ENCODE measurements at places on chromosomes 7 and 10.

- DNase-seq = no peak
Observed at GRCh38 chr7:148020679-148021078, 569.9 kb upstream of the C7orf33 start.

DNA sequence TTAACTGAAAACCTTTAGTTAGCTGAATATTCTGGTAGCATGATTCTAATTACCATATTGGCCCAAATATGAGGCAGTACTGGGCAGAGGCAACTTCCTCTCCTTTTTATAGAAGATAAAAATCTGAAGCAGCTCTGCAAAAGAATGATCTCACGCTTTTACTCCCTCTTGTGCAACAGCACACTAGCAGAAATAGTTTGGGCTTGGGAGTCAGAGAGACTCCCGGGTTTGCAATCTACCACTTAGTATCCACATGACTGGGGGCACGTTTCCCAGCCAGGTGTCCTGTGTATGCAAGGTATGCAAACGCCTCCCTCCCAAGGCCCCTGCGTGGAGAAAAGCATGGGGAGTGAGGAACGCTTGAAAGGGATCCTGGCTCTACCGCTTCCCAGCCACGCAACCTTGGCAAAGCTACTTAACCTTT, 47.2 kb upstream of the RHEB start:
- DNase-seq = peak; percentile 65

- DNase-seq = no peak
Observed at GRCh38 chr10:23643111-23643780, 204.4 kb downstream of the OTUD1 start.

DNA sequence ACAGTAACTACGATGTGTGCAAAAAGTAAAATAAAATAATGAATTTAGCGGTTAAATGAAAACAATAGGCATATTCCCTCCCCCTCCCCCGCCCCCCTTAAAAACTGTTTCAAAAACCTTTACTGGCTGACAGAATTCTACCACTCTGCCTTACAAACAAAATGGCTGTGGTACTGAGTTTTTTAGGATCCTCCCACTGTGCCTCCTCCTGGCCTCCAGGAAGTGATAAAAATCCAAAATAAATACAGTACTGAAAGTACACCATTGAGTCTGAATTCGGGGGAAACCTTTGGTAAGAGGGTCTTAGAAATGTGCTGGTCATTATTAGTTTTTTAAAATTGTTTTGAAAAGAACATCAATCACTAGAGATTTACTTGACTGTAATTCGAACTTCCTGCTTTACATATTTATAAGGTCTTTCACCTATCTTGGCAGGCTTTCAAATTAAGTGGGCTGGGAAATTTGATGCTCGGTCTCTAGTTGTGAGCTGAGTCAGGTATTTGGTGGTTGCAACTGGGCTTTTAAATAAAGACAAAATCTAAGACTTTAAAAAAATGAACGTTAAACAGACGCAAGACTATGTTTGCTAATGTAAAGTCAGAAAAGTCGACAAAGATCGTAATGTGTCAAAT, 32.5 kb upstream of the EPC1 start:
- DNase-seq = peak; percentile 74

DNA sequence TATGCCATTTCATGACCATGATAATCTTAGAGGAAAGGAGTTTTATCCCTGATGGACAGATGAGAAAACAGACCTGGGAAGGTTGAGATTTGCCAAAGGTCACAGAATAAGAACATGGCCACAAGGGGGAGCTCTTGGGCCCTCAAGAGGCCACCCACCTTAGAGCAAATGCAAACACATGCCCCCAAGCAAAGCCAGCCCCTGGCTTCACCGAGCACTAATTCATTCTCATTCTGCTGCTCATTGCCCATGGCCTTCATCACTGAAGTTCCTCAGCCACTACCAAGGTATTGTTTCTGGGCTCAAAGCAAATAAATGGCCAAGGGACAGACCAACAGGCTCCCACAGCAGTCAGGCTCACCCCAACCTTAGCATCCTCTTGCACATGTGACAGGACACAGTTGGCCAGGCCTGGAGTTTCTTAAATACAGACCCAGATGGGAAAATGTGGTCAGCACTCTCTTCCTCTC, 44.2 kb downstream of the PDLIM1 start:
- DNase-seq = peak; percentile 56

- DNase-seq = no peak
Observed at GRCh38 chr7:25408876-25409275, 180.6 kb upstream of the NPVF start.

DNA sequence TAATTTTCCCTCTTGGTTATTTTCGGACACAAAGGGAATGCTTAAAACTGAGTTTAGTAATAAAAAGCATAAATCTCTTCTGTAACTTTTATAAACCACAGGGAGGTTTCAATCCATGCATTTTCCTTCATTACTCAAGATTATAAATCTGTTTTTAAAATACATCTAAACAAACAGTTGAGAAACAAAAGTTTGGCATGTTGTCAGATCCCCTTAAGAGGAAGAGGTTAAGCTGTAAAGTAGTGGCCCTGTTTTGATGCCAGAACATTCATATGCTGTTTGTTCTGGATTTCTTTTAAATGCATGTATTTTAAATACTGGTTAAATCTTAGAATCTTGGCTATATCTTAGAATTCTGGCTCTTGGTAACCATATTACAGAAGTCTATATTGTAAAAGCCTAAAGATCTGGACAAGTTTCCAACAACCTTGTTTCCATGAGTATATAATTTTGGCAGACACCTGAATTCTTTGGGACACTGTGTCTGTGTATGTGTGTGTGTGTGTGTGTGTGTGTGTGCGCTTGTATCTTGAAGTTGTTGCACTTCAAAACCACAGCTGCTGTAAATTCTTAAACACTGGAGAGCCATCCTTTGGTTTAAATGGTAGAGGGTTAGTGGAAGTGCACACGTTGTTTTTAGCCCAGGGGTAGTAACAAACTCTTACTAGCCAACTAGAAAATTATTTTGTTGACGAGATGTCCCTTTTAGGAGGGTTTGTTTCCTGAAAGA, 6.8 kb upstream of the SEMA4G start:
- no peak for DNase-seq

DNA sequence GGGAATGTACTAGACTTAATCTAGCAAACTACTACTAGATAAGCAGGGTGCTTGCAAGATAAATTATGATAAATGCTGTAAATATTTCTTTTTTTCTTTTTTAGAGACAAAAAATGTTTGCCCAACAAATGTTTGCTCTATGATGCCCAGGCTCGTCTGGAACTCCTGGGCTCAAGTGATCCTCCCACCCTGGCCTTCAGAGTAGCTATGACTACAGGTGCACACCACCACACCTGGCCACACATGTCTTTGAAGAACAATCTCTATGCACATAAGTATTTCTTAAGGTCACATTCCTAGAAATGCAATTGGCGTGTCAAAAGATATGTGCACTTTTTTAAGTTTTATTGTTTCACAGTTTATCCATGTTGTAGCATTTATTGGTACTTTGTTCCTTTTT, 179.6 kb upstream of the FRMD4A start:
- DNase-seq = no peak

- peak; percentile 58 for DNase-seq
Observed at GRCh38 chr7:107998150-107998549, 4.8 kb downstream of the LAMB1 start.

DNA sequence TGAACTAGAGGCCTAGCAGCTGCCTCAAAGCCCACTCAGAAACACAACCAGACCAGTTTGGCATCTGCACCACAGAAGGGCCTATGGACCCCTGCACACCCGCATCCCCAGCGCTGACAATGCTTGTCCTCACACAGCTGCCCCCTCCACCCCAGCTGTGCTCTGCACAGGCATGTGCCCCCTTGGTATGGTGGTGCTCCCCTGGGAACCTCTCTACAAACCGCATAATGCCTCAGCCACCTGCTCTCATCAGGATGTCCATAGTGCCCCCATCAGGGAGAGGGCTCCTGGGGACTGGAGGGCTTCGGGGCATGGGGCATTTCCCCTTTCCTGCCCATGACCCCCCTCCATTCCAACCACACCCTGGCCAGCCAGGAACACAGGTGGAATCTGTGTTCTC, 347.5 kb downstream of the GRID1 start:
- no peak for DNase-seq

DNA sequence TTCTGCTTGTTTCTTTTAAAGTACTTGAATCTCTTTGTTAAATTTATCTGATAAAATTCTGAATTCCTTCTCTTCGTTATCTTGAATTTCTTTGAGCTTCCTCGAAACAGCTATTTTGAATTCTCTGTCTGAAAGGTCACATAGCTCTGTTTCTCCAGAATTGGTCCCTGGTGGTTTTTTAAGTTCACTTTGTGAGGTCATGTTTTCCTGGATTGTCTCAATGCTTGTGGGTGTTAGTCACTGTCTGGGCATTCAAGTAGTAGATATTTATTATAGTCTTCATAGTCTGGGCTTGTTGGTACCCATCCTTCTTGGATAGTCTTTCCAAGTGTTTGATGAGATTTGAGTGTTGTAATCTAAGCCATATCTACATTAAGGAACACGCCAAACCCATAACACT, 1060.6 kb downstream of the LRMDA start:
- peak; percentile 100 for DNase-seq

DNA sequence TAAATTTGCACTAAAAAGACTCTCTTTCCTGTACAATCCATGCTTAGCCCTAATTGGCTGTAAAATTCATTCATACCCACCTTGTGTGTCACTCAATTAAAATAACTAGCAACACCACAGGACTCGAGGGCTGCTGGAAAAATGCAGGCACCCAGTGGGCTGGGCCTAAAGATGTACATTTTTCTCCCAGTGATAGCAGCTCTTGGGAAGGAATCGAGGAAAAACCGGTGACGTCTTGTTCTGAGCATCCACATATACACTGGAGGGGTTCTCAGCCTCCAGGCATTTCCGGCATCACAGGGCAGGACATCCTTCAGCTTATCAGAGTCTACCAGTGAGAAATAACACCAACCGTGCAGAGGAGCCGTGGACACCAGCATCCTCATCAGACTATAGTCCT, 85.8 kb upstream of the PITRM1 start:
- no peak for DNase-seq

GRCh38 chr7:105775580-105775979, 100.8 kb downstream of the ATXN7L1 start:
- peak; percentile 18 for DNase-seq

DNA sequence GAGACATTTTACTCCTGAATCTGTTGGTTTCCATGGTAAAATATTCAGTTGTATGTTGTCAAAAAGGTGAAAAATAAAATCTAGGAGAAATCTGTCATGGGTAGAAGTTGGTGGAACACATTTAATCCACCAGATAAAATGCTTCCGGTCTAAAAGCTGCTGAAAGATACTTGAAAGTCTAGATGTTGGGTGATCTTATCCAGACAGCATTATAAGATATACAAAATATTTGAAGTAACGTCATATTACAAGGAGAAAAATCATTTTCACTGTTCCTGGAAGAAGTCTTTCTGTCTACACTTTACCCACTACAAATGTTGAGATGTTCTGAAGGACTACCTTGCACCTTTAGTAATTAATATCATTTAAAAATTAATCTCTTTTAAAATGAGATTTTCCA, 40.9 kb downstream of the CALD1 start:
- no peak for DNase-seq

- DNase-seq = peak; percentile 45
Observed at GRCh38 chr10:75613685-75614504, 182.5 kb downstream of the LRMDA start.

GRCh38 chr7:101747053-101747878, 70.2 kb upstream of the CUX1 start:
- no peak for DNase-seq

- peak; percentile 71 for DNase-seq
Observed at GRCh38 chr7:64602518-64602917, 39.6 kb upstream of the ZNF680 start.

DNA sequence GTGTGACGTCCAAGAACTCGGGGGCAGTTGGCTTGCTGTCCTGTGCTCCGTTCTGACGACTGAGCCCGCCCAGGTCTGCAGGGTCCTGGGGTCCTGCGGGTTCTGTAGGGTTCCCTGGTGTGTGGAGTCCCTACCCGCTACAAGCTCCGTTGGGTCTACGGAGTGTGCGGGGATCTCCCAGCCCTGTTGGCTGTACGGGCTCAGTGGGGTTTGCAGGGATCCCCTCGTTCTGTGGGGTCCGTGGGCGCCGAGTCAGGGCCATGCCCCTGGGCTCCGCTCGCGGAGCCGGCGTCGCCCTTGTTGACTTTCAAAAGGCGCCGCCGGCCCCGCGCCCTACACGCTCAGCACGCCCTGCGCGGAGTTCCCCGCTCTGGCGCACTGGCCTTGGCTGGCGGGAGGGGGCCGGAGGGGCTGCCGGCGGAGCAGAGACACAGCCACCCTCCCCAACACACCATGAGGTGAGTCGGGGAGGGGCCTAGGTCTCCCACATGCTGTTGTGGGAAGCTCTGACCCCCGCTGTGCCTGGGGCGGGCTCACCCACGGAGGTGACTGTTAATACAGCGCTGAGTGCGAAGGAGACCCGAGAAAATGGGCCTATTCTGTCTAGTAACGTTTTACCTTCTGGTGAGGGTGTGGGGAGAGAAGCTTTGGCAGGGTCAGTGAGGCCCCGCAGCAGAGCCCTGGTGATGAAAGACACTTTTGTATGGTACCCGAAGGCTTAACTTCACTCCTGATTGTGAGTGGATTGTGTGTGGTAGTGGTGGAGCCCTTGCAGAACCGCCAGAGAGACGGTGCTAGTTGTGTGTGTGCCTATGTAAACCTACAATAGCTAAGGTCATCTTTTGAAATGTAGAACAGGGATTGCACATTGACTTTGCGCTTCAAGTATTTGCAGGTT, 8.1 kb downstream of the TASOR2 start:
- DNase-seq = peak; percentile 23

GRCh38 chr7:155344270-155344617, 46.6 kb downstream of the INSIG1 start:
- DNase-seq = no peak

GRCh38 chr7:158447506-158448171, 140.0 kb downstream of the PTPRN2 start:
- no peak for DNase-seq

DNA sequence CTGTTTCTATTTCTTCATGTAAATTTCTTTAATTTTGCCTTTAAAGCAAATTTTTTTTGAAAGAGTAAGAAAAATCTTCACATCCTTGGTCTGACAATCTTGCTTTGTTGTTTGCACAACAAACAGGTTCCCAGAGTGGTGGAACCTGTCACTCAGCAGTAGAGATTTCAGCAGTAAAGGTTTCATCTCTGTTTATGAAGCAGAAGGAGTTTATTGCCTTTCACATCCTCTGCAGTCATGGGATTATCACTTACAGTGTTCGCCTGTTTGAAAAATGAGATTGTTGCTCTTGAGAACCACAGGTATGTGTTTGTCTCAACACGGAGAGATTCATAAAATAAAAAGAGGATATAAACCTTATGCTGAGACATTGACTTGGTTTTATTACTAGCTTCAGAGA, 342.6 kb downstream of the IPMK start:
- DNase-seq = peak; percentile 10

DNA sequence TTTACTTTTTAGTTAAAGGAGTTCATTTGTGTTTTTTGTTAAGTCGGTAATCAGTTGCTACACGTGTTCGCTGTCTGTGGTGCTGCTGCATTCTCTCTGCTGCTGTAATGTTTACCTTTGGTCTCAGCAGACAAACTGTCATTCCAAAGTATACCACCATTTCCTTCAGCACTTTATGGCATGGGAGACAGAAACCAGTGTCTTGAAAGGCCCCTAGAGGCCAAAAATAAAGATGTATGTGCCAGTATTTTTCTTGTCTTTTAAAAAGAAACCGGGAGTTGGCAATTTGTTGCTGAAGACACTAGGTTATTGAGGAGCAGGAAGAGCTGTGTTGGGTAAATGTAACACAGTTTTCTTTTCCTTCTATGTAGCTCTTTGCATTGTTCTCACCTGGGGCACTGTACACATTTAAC, 24.1 kb downstream of the ZNF92 start:
- peak; percentile 73 for DNase-seq

- DNase-seq = no peak
Observed at GRCh38 chr10:122282909-122283308, 11.8 kb downstream of the BTBD16 start.

GRCh38 chr10:109773288-109774120, 149.8 kb downstream of the XPNPEP1 start:
- DNase-seq = no peak

All from astrocyte (in vitro differentiated cells and primary cell).